GOT3 (cell line): ENCODE measurements at places on chromosomes 11 and 22.

- DNase-seq = no peak
Observed at GRCh38 chr22:45240810-45241631, at the start of gene KIAA0930. Gene KIAA0930 (minus strand): TSS chr22:45240894. CDS start chr22:45240703, 191 bp downstream.

- DNase-seq = no peak
Observed at GRCh38 chr11:88813233-88813915, 252.4 kb downstream of the GRM5 start.

- no peak for DNase-seq
Observed at GRCh38 chr22:48504519-48505140, 1323.0 kb downstream of the BRD1 start.

- no peak for DNase-seq
Observed at GRCh38 chr11:34343153-34343552, 14.7 kb downstream of the ABTB2 start.

- DNase-seq = no peak
Observed at GRCh38 chr11:70128435-70128906, 50.4 kb downstream of the ANO1 start.

DNA sequence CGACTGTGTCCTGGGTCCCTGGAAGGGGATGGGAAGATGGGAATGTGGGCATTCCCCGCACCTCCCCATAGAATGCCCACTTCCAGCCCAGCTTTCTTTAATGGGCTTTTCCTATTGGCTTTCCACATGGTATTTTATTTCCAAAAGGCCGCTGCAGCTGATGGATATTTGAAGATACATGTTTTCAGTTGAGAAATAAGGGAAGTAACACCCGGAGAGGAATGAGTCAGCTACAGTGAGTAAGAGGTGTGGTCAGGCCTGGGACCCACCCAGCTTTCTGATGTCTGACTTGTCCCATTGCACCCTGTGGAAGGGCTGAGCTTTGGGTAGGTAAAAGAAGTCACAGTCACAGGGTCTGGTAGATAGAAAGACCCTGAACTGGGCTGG, 476.9 kb downstream of the MIAT start:
- no peak for DNase-seq

DNA sequence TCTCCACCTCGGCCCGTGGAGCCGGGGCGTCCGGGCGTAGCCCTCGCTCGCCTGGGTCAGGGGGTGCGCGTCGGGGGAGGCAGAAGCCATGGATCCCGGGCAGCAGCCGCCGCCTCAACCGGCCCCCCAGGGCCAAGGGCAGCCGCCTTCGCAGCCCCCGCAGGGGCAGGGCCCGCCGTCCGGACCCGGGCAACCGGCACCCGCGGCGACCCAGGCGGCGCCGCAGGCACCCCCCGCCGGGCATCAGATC, 439 bp downstream of the YAP1 start:
- DNase-seq = no peak

DNA sequence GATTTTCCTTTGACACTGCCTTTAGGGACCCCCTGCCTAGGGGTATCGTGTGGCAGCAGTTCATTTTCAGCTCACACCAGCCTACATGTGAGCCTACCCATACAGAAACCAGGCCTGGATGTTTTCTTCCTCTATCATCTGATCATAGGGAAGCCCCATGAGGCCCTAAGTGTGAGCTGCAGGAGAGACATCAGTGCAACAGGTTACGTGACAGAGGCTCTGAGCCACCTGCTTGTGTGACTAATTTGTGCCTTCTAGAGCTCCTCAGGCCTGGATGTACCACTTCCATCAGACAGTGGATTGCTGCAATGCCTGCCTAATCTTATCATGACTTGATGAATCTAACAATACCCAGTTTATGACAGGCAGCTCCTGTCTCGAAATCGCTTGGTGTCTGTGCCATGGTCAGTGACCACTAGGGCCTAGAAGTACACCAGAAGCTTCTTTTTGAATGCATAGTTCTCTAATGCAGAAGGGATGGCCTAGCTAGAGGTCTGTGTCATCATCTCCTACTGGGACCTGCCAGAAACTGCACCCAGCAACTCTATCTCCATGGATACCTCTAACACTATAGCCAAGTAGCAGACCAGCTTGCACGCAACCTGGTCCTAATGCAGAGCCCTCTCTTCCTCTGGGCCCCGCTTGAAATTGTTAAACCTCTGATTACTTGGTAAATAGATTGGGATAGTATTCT, 109.7 kb upstream of the CLPB start:
- DNase-seq = no peak

DNA sequence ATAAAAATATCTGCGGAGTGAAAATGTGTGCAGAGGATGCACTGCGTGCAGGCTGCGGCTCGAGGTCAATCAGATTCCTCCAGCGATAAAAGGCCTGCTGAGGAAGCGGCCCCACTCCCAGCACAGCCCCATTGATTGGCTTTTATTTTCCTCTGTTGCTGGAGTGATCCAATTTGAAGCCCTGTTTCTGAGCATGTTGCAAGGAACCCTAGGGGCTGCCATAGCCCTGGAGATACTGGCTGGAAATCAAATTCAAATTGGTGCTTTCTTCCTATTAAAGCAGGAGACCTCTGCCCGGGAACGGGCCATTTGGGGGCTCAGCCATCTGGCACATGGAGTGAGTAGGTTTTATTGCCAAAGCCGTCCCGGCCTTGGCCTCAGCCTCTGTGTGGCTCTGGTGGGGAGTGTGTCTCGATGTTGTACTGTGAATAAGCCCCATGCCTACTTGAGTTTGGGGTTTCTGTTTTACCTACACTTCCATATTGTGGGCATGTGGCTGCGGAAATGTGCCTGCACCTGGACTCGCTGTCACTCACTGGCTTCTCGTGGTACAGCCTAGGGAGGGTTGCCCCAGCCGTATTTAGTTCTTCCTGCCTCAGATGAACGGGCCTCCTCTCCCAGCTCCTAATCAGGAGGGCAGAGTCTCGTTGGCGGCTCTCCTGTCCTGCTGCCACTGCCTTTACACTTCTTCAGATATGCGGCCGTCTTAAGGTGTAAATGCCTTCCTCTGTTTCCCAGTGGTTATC, 25.6 kb downstream of the PARVB start:
- no peak for DNase-seq

DNA sequence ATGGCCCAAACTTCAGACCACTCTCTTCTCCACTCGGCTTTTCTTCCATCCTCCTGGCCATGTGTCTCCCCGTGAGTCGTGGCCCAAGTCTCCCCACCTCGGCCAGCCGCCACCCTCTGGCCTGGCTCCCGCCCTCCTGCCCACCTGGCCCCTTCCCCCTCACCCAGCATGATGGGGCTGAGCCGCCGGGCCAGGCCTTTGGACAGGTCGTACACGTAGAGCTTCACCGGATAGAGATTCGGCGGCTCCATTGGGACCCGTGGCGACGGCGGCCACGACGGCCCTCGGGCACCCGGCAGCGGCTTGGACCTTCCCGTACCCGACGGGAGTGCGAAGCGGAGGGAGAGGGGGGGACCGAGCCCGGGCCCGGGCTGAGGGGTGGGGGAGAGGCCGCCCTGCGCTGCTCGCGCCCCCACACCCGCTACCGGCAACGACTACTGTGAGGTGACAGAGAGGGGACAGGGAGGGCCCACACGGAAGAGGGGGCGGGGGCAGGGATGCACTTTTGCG, at the start of gene DESI1:
DESI1 (minus strand) TSS at position 455 of the 510 bp plus-strand sequence; CDS start at position 251, 204 bp downstream.
- no peak for DNase-seq

DNA sequence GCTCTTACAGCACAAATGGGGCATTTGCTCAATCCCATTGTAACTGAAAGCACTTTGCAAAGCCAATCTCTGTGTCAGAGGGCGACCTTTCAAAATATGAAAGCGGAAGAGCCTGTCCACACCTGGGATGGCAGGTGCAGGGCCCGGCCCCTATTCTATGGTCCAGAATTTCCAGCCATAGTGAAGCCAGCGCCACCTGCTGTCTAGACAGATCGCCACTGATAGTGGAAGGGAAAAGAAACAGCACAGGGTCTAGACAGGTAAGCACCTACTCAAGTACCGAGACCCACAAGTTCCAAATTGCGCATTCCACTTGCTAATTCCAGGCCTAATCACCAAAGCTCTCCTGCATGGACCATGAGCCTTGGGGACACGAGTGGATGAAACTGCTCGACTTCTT, 141.4 kb downstream of the NTM start:
- no peak for DNase-seq

DNA sequence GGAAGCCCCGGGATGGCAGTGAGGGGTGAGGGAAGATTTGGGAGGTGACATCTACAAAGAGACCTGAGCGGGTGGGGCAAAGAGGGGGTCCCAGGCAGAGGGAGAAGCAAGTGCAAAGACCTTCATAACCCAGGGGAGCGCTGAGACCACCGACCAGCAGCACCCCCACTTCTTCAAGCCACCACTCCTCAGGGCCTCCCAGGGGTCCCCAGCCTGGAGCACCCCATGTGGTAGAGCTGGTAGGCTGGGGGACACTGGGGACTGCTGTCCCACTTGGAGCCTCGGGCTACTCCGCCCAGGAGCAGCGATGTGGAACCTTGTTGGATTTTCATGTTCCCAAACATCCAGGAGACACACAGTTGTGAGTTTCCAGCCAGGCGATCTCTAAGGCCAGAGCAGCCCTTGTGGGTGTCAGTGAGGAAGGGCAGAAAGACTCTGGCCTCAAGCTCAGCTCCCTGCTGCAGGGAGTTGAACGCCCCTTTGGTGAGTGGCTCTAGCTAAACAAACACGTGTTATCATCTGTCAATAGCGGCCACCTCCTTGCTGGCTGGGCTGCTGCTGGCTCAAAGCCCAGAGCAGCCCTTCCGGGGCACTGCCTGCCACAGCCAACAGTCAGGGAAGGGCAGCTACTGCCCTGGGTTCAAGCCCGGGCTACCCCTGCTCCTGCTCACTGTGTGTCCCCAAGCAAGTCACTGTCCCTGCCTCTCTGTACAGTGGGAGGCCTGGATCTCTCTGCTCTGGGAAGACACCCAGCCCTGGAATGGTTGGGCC, 25.7 kb upstream of the CHKA start:
- no peak for DNase-seq

- DNase-seq = no peak
Observed at GRCh38 chr11:96103102-96103501, 179.2 kb upstream of the MTMR2 start.

DNA sequence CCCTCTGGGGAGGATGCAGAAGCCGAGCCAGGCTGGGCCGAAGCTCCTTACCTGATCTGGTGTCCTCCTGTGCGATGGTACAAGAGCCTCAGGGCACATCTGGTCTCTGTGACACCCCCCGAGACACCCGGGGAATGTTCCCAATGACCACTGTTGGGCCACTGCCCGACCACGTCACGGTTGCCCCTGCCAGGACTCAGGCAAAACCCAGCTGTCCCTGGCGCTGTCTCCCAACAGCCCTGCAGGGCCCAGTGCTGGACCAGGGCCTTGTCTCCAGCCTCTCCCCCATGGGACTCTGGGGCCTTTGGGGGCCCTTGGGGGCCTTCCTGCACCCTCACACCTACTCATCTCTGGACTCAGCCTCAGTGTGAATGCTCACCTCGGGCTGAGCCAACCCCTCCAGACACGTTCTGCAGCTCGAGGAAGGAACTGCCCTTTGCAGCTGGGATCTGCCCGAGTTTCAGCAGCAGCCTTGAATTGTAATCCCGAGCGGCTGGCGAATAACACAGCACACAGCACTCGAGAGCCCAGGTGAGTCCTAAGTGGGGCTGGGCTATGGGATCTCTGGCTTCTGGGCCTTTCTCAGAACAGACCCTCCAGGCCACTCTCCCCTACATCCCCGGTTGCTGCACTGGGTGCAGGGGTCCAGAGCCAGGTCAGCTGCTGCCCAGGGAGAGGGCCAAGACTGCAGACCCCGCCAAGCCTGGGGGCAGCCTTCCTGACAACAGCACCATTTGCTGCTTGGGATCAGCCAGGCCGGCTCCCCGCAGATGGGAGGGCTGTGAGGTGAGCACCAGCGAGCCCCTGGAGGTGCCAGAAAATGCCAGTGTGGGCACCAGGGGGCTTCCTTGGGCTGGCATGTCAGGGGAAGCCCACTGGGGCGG, 39.8 kb downstream of the RTN4R start:
- DNase-seq = no peak

GRCh38 chr22:48827904-48828555, 999.6 kb downstream of the BRD1 start:
- no peak for DNase-seq

DNA sequence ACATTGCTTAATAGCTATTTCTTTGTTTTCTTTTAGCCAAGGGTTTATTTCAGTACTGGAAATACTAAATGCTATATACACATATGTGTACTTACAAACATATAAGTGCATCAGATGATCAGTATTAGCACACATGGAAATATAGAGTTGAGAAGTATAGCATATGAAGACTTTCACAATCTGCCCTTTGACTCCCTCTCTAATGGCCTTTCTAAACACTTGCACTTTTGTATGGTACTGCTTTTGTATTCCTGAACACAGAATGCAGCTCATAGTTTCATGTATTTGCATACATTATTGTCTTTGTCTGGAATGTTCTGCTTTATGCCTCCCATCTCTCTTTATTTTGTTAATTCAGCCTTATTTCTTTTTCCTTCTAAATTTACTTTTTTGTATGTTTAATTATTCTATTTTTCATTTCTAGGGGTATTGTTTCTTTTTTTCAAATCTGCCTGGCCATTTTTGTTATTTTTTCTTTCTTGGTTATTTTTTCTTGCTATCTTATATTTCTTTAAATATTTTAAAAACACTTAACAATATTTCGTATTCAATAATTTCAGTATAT, 28.8 kb downstream of the ACER3 start:
- DNase-seq = no peak

- no peak for DNase-seq
Observed at GRCh38 chr11:63212742-63213141, 30.7 kb downstream of the SLC22A25 start.

DNA sequence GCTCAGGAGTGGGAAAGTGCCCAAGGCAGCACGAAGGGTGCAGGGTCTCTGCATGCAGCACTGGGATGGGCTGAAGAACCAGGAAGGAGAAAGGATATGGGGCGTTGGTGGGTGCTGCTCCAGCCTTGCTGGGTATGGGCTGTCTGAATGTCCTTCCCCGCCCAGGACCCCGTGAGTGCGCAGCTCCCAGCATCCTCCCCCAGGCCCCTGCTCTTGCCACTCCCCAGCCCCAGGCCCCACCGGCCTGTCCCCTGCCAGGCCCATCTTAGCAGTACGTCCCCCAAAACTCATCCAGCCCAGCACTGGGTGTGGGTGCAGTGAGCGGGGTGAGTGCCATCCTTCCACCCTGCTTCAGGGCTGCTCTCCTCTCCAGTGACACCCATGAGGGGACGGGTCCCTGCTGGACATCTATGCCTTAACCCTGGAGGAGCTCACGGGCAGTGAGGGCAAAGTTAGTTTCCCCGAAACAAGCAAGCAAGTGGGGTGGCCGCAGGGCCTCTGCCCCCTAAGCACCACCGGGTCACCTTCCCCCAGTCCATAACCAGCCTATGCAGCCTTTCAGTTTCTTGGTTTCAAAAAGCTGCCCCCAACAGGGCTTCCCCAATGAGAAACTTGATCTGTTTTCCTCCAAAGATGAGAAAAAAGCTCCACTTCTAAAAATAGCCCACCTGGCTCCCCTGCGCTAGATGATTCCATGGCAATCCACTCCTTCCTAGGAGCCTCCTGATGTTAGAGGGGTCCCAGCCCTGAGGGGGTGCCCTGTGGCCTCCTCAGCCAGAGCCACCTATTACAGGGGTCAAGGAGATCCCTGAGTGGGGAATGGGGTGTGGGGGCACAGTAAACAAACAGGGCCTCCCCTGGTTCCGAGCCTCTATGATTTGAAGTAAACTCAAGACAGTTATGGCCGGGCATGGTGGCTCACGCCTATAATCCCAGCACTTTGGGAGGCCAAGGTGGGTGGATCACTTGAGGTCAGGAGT, 103.8 kb downstream of the MORC2 start:
- DNase-seq = no peak

GRCh38 chr11:29518389-29519174, 498.2 kb downstream of the KCNA4 start:
- no peak for DNase-seq

- no peak for DNase-seq
Observed at GRCh38 chr11:110452720-110453119, 23.0 kb downstream of the FDX1 start.
